ENCODE measurements at places on chromosomes 3 and 15.
A peak's percentile ranks its signal among the peaks of the same experiment; 100 is the strongest.

GRCh38 chr3:129305592-129306091 is 27.0 kb downstream of the HMCES start:
- DNase-seq = peak; percentile 95

DNA sequence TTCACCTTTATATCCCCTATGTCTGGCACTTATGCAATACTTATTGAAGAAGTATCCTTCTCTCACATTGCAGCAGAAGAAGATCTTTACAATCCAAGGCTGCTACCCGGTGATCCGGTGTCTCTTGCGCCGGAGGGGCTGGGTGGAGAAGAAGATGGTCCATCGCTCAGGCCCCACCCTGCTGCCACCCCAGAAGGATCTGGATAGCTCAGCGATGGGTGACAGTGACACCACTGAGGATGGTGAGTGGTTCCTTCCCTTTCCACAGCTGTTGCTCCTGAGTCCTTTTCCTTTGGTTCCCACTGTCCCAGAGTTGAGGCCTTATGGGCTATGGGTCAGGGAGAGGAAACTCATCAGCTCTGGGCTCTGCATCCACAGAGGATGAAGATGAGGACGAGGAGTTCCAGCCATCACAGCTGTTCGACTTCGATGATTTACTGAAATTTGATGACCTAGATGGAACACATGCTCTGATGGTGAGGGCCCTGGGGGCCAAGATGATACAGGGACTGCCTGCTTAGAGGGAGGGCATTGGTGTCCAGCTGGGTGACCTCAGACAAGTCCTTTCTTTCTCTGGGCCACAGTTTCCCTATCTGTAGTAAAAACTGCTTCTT is 2.9 kb downstream of the TTLL3 start:
- no peak for DNase-seq

GRCh38 chr15:56948000-56948763 is 29.7 kb downstream of the TCF12 start:
- peak; percentile 53 for DNase-seq

DNA sequence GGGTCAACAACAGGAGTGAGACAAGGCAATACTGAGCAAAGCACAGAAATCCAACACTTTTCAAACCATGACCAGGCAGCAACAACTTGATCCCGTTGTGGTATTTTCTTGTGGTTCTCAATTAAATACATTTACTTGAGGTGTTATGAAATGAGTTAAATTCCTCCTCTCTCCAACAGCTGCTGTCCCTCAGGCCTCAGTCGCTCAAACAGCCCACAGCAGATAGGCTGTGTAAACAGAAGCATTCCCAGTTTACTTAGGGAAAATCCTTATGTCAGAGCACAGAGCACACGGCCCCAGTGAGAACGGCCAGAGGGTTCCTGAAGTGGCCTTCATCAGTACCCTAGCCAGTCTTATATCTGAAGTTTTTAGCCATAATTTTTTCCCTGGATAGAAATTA is 359.9 kb downstream of the AGBL1 start:
- no peak for DNase-seq

DNA sequence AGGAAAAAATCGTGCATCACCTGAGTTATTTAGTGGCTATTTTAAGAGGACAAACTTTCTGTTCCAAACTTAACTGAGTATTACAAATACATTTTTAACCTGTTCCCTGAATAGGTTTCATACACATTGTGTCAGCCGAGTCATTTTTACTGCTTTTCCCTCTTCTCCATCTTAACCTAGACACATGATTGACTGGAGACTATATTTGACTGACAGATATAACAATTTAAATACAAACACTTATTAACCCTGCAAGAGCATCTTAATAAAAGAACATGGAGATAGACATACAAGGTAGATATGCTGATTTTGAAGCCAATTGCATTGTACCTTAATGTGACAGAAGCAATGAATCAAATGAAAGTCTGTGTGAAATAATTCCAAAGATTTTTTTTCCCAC is 810.5 kb upstream of the ARPP21 start:
- DNase-seq = no peak

DNA sequence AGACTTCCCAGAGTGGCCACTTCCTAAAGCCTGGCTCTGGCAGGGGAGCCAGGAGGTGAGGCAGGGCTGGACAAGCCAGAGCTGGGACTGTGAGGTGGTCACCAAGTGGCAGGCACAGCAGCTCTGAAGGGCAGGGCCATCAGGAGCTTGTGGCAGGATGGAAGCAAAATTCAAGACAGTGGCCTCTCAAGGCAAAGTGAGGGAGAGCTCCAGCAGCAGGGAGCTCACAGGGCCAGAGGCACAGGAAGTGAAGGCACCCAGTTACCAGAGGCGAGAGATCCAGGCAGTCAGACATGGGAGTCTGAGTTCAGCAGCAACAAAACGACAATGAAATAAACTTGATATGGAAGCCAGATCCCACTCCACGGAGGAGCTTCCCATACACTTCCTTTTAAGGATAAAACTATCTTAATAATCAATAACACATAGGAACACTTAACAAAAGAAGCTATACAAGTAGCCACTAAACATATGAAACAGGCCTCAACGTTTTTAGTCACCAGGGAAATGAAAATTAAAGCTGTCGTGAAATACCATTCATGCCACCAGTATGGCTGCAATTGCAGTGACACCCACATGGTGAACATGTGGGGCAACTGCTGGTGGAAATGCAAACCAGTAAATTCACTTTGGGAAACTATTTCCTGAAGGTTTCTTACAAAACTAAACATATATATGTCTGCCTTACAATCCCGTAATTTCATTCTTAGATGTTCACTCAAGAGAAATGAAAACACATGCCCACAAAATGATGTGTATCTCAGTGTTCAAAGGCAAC is 35.4 kb upstream of the TMEM158 start:
- no peak for DNase-seq

DNA sequence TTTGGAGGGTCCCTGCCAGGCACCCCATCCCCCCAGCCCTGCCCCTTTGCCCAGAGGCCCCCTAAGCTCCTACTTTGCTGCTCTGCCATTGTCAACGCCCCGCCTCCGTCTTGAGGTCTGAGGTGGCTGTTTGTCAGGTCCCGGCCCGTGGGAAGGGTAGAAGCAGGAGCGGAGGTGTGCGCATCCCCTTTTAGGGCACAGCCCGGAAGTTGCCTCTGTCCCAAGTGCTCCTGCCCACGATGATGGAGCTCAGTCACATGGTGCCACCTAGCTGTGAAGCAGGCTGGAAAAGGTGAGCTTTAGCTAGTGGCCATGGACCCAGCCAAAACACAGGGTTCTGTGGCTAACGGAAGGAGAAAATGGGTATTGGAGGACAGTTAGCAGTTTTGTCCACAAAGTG is 28.5 kb upstream of the LCTL start:
- no peak for DNase-seq

- DNase-seq = no peak
Observed at GRCh38 chr3:19202303-19202702, 54.0 kb downstream of the KCNH8 start.

- no peak for DNase-seq
Observed at GRCh38 chr15:63483521-63484371, 20.6 kb upstream of the USP3 start.

- DNase-seq = peak; percentile 95
Observed at GRCh38 chr3:27521179-27521871, 37.1 kb upstream of the SLC4A7 start.

GRCh38 chr3:37635251-37635650 is 226.4 kb upstream of the CTDSPL start:
- no peak for DNase-seq

DNA sequence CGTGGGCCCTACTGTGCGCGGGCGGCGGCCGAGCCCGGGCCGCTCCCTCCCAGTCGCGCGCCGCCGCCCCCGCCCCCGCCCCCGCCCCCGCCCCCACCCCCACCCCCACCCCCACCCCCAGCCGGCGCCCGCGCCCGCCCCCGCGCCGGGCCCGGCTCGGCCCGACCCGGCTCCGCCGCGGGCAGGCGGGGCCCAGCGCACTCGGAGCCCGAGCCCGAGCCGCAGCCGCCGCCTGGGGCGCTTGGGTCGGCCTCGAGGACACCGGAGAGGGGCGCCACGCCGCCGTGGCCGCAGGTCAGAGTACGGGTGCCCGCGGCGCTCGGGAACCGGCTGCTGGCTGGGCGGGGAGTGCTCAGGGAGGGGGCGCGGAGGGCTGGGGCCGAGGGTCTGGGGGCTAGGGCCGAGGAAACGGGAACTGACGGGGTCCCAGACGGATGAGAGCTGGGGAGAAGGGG is 1.1 kb upstream of the PPARG start:
- peak; percentile 34 for DNase-seq

- DNase-seq = no peak
Observed at GRCh38 chr3:143859465-143860203, 11.4 kb upstream of the SLC9A9 start.

GRCh38 chr3:10817506-10817905 is 1.5 kb downstream of the SLC6A11 start:
- DNase-seq = no peak

GRCh38 chr3:182226995-182227394 is 515.3 kb downstream of the SOX2 start:
- DNase-seq = no peak

- no peak for DNase-seq
Observed at GRCh38 chr3:188303823-188304222, 149.9 kb downstream of the LPP start.

- DNase-seq = no peak
Observed at GRCh38 chr3:194906970-194907629, 221.4 kb downstream of the FAM43A start.

- peak; percentile 20 for DNase-seq
Observed at GRCh38 chr15:100572362-100572983, 29.5 kb downstream of the LINS1 start.

DNA sequence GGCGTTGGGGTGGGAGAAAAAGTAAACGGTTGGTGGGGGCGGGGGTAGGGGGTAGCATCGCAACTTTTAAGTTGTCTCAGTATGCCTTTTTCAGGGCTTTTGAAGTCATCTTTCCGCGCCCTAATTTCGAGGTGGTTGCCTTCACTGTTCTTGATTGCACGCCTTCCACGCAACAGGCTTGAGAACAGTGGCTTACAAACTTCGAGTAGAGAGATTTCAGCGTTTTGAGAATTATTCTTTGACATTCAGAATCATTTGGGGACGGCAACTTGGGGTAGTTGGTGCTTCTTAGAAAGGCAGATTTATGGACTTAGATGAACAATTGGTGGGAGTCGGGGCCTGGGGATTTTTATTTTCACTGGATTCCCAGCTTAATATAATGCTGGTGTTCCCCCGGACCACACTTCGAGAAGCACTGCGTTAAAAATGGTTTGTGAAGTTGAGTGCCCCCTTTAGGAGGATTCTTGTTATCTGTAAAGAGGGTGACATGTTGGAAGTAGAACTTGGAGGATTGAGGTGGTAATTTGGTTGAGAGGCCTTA is 880 bp downstream of the PPP4R2 start:
- peak; percentile 74 for DNase-seq

- peak; percentile 49 for DNase-seq
Observed at GRCh38 chr3:125357032-125357658, 18.0 kb downstream of the ZNF148 start.

DNA sequence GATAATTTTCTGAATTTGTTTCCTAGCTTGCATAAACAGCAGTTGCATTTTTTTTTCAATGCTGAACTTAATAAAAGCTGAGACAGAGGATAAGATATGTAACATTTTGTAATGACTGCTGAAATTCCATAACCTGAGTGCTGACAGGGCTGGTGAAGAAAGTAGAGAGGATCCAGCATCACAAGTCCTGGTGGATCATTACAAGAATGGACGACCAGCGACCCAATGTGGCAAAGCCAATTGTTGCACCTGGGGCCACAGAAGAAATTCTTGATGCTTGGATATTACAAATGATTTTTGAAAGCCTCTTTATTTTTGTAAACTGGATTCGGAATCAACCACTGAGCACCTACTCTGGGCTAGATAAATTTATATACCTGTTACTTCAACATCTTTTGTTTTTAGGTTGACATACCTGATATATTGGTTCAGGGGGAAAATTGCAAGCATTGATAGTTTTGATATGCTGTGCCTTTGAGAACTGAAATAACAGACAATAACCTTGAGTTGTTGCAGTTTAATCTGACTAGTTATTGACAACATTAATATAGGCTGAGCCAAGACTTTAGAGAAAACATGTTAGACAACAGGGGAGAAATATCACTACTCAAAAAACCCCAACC is 3.9 kb upstream of the ACTL6A start:
- peak; percentile 75 for DNase-seq

- no peak for DNase-seq
Observed at GRCh38 chr15:85771271-85771670, 23.5 kb downstream of the KLHL25 start.

GRCh38 chr15:73677146-73677607 is 7.0 kb upstream of the CD276 start:
- DNase-seq = peak; percentile 75

DNA sequence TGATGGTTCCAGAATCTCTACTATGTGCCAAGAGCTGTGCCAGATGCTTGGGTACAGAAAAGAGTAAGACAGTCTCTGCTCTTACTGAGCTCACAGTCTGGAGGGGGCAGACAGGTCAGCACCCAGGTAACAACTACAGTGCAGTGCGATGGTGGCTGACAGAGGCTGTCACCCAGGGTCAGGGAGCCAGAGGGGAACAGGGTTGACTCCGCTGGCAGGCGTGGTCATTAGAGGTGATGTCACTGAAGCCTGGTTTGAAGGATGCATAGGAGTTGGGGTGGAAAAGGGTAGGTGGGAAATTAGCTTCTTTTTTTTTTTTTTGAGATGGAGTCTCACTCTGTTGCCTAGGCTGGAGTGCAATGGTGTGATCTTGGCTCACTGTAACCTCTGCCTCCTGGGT is 31.5 kb downstream of the GNB5 start:
- no peak for DNase-seq

DNA sequence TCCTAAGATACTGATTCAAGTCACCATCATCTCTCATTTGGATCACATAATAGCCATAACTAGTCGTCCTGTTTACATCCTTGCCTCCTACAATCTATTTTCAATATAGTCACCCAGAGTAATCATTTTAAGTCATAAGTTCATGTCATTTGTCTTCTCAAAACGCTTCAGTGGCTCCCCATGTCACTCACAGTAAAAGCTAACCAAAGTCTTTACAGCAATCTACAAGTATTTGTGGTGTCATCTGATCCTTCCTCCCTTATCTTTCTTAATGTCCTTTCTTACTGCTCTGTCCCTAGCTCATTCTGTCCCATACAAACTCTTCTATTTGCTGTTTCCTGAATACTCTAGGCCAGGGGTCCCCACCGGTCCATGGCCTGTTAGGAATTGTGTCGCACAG is 28.8 kb downstream of the GBE1 start:
- DNase-seq = no peak

GRCh38 chr3:55682461-55682860 is 195.4 kb upstream of the WNT5A start:
- no peak for DNase-seq

- no peak for DNase-seq
Observed at GRCh38 chr3:61965770-61966131, 404.4 kb downstream of the PTPRG start.

DNA sequence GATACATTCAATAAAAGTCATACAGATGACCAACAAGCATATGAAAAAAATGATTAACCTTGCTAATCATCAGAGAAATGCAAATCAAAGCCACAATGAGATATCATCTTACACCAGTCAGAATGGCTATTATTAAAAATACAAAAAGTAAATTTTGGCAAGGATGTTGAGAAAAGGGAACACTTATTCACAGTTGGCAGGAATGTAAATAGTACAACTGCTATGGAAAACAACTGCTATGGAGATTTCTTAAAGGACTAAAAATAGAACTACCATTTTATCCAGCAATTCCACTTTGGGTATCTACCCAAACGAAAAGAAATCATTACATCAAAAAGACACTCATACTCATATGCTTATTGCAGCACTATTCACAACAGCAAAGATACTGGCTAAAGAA is 1121.8 kb downstream of the TBL1XR1 start:
- DNase-seq = peak; percentile 1
